K562 (cell line): ENCODE measurements at places on chromosomes 7 and 10.
A peak's percentile ranks its signal among the peaks of the same experiment; 100 is the strongest.

- DNase-seq = peak; percentile 76
These were observed 42.1 kb downstream of the CYP26A1 start for GRCh38 chr10:93115661-93116383.

- no peak for DNase-seq
These were observed 256.4 kb downstream of the CAMK1D start for GRCh38 chr10:12605580-12606405.

DNA sequence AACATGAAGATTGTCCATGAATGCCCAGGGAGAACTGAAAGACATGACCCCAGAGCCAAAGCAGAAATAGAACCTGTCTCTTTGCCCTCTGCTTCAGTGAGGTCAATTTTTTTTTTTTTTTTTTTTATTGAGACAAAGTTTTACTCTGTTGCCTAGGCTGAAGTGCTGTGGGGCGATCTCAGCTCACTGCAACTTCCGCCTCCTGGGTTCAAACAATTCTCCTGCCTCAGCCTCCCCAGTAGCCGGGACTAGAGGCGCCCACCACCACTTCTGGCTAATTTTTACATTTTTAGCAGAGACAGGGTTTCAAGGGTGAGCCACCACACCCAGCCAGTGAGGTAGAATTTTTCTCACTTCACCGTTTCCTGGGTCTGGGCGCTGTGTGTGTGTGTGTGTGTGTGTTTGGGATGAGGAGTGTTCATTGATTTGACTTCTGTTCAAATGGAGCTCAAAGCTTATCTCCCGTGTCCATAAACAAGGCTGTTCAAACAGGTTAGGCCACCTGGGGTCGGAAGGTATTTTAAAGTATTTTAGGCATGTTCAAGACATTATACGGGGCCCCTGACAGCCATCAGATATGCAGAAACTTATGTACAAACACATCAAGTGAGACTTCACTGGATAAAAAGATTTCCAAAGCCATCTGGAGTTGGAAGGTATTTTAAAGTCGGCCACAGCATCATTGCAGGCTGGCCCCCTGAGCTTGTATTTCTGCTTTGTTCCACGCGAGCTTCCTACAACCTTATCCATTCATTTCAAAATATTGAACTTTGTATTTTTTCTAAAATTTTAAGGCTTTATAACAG is 93.8 kb downstream of the MAP3K8 start:
- DNase-seq = no peak

DNA sequence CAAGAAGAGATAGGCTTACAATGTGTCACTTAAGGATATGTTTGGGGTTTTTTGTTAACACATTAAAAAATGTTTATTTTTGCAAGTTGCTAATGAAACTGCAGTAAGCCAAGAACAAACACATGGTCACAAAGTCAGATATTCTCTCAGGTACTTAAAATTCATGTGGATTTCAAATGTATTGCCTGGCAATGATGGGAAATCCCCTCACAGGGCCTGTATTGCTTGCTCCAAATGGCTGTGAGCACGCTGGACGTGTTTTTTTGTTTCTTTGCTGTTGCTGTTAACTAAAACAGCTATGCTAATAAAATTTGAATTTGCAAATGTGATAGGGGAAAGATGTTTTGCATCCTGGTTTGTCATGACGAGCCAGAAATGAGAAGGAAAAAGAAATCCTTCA is 3.8 kb upstream of the CELF2 start:
- DNase-seq = no peak

DNA sequence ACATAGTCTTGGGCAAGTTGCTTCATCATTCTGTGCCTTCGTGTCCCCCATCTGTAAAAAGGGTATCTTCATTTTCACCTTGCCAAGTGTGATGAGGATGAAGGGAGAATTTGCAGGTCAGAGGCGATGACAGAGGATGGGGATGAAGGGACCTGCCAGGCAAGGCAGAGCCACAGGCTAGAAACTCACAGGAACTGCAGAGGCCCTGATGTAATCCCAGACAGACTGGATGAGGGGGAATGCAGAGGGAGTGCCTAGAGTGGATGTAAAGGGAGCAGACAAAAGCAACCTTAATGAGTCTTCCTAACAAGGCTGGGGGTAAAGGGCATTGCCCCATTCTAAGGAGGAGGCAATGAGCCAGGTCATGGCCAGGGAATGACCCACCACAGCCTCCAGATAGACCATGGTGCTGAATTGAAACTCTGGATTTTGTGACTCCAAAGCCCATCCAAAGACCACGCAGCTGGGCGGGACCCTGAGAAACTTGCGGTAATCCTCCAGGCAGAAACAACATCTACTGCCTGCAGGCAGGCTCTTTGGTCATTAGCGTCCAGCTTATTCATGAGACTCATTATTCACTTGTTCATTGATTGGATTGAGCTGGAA is 1.9 kb downstream of the ANTXRL start:
- no peak for DNase-seq

DNA sequence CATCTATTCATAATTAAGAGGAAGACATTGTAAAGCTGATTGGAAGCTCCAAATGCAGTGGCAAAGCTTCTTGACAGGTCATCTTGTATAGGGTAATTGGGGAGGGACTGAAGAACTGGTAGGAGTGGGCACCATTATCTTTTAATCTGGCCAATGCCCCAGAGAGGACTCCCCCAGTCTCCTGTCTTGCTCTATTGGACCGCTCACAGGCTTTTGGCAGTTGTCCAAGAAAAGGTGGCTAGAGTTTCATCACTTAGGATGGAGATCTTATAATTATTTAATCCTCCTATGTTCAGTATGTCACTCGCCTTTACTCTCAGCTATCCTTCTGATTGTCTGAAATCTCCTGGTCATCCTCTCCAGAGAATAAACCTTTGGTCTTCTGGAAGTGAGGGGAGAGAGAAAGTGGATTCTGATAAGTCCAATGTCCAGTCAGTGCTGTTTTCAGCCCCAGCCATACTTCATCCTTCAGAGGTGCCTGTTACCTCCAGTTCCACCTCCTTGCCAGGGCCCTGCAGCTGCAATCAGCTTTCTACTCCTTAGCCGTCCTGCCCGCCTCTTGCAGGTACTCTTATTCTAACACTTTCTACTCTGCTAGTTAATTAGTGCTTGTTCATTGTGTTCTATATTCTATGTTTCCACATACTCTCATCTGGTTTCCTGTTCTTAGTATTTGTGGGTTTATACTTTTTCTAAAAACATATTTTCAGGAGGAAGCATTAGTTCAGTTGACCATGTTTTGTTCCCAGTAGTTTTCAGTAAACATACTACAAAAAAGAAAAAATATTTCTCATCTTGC is 241.6 kb downstream of the NSUN6 start:
- DNase-seq = no peak
